ENCODE measurements at places on chromosomes 12 and 14.

- DNase-seq = no peak
These were observed 141.0 kb upstream of the RMST start for GRCh38 chr12:97321621-97322020.

DNA sequence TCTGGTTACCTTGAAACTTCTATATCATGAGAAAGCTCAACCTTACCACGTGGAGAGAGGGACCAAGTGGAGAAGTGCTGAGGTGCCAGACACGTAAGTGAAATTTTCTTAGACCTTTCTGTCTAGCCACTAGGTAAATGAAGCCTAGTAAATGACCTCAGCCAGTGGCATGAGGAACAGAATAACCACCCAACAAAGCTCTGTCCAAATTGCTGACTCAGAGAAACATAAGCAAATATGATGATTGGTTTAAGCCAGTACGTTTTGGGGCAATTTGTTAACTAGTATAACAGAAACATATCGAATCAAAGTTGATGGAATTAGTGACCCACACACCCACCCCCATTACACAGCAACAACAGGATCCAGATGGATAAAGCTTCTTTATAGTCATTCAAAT lies 75.2 kb upstream of the MAX start:
- peak; percentile 7 for DNase-seq

DNA sequence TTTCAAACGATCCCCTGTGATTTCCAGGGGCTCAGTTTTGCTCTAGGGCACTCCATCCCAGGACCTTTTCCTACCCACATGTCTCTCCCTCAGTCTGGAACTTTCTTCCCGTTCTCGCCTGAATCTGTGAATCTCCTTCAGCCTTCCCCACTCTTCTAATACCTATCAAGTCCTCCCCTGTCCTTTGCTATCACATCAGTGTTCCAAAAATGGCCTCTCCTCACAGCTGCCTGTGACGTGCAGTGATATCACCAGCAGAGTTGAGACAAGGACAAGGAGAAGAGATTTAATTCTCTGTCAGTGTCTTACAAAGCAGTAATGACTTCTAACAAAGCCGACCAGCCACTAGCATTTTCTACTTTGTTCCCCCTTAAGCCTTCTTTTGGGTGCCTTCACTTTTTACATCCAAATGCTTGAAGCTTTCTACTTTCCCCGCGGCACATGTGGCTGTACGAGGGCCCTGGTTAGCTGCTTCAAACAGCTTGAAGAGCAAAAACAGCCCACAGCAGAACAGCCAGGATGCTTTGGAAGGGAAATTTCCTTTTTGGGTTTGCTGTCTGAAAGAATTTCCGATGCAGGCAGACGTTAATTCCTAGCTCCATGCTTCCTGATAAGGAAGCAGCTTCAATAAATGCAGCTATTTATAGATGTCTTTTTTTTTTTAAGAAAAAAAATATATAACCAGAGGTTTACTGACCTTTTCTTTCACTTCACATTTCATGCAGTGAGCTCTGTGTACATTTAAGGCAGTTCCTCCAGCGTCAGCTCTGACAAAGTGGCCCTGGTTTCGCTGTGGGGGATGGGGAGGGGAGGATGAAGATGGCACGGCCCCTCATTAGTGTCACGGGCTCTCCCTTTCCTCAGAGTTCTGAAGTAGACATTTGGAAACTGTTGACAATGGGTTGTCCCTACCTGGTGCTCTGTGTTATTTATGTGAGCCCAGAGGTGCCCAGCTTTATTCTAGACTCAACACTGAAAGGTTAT lies 109.3 kb downstream of the ETV6 start:
- DNase-seq = no peak

DNA sequence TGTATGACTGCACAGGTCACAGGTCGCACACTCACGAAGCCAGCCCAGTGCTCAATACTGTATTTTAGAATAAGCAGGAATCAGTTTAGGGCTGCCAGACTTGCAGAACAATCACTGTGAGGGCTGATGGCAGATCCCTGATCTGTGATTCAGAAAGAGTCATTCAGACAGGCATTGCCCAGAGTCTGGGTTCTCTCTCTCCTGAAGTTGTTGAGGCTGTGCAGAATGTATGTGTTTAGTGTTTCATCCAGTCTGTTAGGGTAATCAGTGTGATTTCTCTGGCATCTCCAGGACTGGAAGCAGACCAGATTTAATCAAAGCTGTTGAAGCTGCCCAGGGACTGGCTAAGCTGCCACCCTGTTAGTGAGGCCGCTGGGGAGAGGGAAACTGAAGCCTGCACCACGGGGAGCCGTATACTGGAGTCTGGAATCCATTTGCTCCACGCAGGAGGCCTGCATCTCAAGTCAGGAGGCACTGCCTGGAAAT lies 69.3 kb downstream of the ETV6 start:
- peak; percentile 86 for DNase-seq

All from M059J (cell line).